Tongue (tissue), 3 donors: ENCODE measurements at places on chromosomes 12 and 14.

- DNase-seq, result no peak
Observed at GRCh38 chr12:818733-819132, 66.4 kb downstream of the WNK1 start.

GRCh38 chr12:104709692-104710435, 248.2 kb downstream of the SLC41A2 start:
- no peak for DNase-seq

DNA sequence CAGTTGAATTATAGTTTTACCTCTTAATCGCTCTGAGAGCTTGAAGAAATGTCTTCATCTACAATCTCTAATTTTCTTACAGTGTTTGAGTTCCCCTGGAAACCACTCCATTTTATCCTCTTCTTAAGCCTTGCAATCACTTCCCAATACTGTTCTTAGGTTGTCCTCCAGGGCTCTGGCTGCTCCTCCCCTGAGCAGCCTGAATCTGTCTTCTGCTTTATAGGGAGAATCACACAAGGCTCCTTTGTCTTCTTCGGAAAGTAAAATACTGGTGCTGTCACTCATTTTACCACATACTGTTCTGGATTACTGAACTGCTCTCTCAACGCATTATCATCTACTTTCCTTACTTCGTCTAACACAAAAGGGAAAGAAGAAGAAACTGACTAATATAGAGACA, 133.7 kb downstream of the MDGA2 start:
- DNase-seq, result no peak

DNA sequence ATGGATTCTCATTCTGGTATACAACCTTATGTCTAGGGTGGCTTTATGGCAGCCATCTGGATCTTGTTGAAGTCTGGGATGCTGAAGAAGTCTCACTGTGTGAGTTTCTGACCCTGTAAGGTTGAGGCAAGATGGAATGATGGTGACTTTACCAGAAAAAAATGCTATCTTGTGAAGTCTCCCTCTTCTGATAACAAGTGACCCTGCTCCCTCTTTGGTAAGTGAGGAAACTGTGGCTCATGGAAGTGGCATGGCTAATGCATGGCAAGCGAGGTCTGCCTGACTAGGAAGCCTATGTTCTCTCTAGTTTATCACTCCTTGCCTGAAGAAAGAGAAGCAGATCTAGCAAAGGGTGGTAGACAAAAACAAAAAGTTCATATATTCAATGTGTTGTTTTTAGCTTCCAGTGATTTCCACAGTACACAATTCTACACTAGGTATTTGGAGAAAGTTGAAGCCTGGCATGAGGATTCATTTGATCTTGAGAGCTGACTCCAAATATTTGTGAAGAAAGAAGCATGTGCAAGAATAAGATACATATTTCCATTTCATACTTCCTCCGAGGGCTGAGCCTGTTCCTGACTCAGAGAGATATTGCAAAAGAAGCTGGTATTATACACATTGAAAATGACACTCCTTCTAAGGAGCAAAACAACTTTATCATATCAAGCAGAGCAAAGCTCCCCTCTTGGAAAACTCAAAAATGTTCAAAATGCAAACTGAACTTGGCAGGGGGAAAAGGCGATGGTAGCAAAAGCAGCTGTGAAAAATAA, 63.6 kb downstream of the HELB start:
- DNase-seq, result no peak

DNA sequence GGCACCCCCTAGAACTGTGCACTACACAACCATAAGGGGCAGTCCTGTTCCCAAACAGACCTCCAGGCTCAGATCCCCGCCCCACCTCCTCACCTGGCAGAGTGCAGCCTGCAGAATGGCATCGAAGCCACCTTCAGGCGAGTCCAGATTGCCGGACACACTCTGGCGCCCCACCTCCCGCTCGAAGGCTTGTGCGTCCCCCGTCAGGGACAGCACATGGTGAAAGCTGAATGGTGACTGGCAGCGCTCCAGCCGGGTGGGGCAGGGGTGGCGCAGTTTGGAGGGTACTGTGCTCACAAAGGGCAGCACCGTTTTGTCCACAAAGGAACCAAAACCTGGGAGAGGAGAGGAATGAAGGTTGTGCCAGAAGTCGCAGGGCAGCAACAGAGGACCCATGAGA, 10.6 kb downstream of the ITGB7 start:
- DNase-seq, result no peak

DNA sequence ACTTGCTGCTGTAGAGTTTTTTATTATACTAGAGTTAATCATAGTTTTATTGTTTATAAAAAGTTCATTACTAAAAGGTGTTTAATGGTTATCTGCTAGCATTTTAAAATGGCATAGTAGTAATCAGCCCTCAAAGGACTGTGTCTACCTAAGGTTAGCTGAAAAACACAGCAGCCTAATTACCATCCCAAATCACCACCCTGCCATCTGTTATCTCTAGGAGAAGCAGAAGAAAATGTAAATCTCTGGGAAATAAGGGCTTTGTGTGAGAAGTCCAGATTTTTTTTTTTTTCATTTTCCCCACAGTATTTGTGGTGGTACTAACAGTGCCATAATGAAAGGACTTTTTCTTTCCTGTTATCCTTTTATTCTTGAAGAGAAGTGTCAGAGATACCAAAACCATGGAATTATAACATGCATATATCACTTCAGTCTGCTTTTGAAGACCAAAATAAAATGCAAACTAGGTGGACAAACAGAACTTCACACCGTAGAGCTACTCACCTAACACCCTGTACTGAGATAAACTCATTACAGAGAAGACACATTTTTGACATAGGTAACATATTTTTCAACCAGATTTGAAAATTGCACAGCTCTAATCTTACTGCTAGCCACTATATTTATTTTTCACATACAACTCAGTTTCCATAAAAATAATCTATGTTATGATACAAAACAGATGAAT, 876.2 kb downstream of the C12orf50 start:
- no peak for DNase-seq

GRCh38 chr14:39376667-39377403, 55.4 kb downstream of the FBXO33 start:
- no peak for DNase-seq

DNA sequence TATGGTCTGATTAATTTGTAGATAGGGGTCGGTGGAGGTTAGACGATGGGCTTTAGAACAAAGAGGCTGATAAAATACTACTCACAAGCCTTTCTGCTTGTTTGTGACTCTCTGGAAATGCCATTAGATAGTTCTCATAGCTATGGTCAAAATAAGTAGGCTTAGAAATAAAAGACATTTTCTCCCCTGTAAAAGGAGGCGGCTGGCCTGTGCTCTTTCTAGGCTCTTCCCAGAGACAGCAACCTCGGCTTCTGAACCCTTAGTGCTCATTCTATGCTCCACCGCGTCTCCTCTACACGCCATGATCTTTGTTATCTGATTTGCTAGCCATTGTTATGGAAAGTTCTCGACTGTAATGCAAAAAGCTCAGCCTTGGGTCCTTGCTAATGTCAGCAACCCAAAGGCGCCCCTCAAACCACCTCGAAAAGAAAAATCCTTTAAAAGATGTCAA, 64.5 kb downstream of the CRADD start:
- DNase-seq, result no peak

GRCh38 chr14:85451421-85451820, 78.5 kb upstream of the FLRT2 start:
- peak; percentile 63 for DNase-seq

- DNase-seq, result no peak
Observed at GRCh38 chr12:23726646-23727045, 222.8 kb downstream of the SOX5 start.

DNA sequence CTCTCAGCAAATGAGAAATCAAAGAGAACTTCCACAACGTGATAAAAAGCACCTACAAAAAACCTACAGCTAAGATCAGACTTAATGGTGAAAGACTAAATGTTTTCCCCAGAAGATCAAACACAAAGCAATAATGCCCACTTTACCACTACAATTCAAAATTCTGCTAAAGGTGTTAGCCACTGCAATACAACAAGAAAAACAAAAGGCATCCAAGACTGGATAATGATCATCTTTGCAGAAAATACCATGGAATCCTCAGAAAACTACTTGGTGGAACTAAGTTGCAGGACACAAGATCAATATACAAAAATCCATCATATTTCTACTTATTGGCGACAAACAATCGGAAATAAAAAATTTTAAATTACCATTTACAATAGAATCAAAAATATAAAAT, 6.5 kb downstream of the DDX24 start:
- DNase-seq, result no peak

DNA sequence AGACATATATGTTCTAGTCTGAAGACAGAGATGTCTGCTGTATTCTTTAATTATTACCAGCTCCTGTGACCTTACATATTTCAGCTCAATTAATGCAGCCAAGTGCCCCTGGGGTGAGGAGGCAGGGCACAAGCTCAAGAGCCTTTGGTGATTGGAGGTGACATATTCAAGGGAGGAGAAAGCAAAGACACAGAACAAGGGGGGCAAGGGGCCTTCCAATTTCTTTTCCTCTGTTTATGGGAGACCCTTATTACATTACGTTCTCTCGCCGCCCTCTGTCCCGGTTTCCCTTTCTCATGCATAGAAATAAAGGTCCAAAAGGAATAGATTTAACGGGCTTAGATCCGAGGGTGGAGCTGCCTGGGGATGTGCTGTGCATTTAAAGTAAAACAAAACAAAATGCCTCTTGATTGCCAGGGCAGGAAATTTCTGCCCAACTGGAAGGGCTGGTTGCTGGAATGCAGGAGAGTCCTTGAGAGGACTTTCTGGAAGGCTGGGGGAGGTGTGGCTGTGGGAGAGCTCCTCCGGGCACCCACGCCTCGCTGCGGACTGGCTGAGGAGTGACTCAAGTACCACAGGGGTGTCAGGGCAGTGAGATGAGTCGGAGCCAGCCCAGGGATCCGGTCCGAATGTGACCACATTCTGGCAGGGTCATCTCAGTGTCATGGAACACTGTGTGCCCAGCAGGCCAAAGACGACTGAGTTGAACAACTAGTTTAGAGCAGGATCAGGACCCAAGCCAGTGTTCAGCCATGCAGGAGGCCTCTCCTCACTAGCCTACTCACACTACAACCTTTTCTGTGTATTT, 32.1 kb upstream of the GSG1 start:
- peak; percentile 62 for DNase-seq

- DNase-seq, result peak; percentile 79
Observed at GRCh38 chr12:31589598-31589903, 1.4 kb downstream of the DENND5B start.

DNA sequence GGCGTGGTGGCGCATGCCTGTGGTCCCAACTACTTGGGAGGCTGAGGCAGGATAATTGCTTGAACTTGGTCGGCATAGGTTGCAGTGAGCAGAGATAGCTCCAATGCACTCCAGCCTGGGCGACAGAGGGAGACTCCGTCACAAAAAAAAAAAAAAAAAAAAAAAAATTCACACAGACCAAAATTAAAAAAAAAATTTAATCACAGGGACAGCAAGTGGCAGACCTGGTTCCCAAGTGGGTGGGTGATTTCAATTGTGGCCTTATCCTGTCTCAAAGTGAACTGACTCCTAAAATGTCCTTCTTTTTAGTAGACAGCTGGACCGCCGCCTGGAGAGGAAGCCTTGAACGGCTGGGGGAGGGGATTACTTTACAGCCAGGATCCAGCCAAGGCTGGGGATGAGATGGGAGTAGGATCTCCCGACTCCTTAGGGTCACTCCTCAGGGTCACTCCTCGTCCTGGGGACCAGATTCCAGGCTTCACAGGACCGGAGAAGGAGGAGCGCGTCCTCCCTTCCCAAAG, 1.5 kb upstream of the KCNH3 start:
- DNase-seq, result peak; percentile 28

DNA sequence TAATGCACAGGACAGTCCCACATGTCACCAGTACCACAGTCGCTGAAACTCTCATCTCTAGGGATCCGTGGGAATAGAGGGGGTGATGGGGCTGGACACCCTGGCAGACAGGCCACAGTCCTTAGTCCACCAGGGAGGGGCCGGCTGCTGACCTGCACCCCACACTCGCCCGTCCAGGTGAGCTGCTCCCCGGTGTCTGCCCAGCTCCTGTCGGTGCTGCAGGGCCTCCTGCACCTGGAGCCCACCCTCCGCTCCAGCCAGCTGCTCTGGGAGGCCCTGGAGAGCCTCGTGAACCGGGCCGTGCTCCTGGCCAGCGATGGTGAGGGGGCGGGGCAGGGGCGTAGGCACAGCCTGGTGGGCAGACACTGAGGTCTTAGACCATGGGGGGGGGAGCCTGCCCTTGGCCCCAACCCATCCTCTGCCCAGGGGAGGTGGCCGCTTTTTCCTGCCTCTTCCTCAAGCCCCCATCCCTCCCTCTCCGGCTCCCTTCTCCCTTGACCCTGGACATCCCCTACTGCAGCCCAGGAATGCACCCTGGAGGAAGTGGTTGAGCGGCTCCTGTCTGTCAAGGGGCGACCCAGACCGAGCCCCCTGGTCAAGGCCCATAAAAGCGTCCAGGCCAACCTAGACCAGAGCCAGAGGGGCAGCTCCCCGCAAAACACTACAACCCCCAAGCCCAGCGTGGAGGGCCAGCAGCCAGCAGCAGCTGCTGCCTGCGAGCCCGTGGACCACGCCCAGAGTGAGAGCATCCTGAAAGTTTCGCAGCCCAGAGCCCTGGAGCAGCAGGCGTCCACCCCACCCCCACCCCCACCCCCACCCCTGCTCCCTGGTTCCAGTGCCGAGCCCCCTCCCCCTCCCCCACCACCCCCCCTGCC, 17.1 kb upstream of the ADSS1 start:
- DNase-seq, result peak; percentile 78

DNA sequence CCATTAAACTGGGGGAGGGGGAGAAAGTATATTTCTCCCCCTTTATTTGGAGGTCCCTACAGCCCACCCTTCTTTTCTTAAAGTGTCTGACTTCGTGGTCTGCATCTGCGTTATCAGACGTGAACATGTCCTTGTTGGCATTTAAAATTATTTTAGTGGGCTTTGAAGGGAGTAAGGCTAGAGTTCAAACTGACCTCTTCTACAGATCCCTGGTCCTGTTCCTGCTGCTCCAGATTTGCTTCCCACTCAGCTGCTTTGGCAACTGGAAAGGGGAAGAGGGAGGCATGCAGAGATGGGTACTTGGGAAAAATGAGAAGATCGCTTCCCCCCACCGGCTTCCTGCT, 611 bp upstream of the SIX6 start:
- DNase-seq, result no peak

DNA sequence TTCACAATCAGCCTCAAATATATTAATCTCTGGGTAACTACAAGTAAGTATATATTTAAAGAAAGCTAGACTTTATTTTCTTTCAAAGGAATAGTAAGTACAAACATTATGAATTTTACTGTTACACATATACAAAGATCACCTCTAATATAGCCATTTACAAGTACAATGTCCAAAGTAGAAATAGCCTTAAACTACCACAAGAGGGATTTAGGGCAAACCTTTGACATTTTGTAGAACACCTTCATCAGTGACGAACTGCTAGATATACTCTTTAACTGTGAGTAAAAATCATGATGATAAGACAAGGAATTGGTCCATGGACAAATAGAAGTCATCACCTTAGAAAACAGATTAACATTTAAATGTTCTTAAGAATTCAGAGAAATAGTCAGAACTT, 69.8 kb downstream of the CNTN1 start:
- DNase-seq, result no peak
